DMS79 treated with DMSO at 0.1 percent for 48 hours (cell line): ENCODE measurements at places on chromosomes 3 and 15.

DNA sequence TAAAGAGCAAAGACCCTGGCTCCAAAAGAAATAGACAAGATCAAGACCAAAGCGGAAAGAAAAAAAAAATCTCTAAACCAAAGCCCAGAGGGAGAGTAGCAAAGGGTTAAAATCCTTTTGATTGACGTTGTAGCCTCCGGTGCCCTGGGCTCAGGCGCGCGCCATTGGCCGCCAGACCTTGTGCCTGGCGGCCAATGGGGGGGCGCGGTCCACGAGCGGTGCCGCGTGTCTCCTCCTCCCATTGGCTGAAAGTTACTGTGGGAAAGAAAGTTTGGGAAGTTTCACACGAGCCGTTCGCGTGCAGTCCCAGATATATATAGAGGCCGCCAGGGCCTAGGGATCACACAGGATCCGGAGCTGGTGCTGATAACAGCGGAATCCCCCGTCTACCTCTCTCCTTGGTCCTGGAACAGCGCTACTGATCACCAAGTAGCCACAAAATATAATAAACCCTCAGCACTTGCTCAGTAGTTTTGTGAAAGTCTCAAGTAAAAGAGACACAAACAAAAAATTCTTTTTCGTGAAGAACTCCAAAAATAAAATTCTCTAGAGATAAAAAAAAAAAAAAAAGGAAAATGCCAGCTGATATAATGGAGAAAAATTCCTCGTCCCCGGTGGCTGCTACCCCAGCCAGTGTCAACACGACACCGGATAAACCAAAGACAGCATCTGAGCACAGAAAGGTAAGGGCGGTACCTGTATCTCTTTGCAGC lies at the start of gene HES1:
Gene HES1 (plus strand): TSS at position 343 of the 713 bp plus-strand sequence. CDS start 233 bp downstream, at position 576.
- peak; percentile 77 for DNase-seq

DNA sequence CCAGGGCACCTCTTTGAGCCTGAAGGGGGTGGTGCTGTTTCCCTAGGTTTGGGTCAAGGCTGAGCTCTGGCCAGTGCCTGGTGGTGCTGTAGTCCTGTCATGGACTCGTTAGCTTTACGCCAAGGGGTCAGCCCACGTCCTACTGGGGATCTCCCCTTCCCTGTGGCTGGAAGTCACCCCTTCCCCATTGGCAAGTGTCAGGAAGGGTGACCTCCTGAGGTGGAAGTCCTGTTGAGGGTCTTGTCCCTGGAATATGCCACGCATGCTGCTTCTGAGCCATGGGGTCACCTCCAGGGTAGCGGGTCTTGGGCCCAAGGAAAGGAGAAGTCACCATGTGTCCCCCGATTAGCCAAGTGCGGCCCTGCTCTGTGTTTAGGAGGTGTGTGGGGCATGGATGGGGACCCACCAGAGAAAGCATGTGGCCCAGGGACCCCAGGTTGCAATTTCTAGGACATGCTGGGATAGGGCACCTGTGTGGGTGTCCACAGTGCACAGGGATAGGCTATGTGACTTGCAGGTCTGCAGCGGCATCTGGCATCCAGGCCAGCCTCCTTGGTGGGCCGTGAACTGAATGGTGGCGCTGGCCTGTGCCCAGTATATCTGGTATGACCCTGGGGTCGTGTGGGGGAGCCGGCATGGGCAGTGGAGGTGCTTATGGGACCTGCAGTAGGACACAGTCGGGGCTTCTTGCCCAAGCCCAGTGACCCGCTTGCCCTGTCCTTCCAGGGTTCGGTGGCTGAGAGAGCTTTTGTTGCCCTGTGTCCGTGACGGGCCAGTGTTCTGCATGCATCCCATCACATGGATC lies 226.7 kb downstream of the SNRPN start:
- DNase-seq = no peak

- no peak for DNase-seq
These were observed 130.1 kb downstream of the EDEM1 start for GRCh38 chr3:5317557-5317956.

- DNase-seq = no peak
These were observed 152.3 kb upstream of the LRRN1 start for GRCh38 chr3:3646934-3647333.

GRCh38 chr3:69766638-69767037 lies 27.4 kb downstream of the MITF start:
- no peak for DNase-seq
